ENCODE measurements at places on chromosomes 4 and X. TPM values are rescaled to one million over a fixed set of nuclear protein-coding genes. Genes with fewer than 3 reads are reported as not detected.
A peak's percentile ranks its signal among the peaks of the same experiment; 100 is the strongest.

The PASD1 gene
- not detected for total RNA-seq

DNA sequence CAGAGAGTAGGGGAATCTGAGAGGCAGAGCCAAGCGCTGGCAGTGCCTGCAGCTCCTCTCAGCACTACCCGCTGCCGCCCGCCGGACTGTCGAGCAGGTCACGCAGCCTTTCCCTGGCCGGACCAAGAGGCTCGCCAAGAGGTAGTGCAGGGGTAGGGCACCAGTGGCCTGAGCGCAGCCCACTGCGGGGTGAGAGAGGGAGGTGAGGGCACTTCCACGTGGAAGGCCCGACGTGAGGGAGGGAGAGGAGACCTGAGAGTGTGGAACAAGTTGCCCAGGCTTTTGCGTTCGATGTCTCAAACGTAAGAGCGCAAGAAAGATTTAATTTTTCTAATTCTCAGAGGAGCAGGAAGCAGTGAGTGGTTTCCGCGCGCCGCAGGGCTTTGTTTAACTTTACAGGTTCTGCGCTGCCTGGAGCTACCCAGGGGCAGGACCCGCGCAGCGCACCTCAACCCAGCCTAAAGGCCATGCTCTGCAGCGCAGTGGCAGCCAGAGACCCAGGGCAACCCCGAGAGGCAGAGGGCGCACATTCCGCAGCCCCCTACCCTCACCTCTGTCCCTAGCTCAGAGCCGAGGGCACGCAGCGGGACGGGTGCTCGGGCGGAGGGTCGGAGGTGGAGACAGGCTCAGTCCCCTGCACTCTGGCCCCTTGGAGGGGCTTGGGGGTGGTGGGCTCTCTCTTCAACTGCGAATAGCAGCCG, 14.9 kb downstream of the ARHGAP36 start:
- peaks cover 3% of the 10 kb centered on the region for H3K27me3 ChIP-seq
- DNase-seq: no peak
- no peak overlapping the region for H3K4me3 ChIP-seq
- H3K4me1 ChIP-seq: no peaks in the 10 kb centered on the region
- H3K27ac ChIP-seq: no peak overlapping the region

- peak overlapping the region; percentile 41 for H3K4me3 ChIP-seq
- no peaks in the 10 kb centered on the region for H3K36me3 ChIP-seq
- H3K27me3 ChIP-seq: no peaks in the 10 kb centered on the region
Observed at GRCh38 chr4:41214825-41215146, 444 bp upstream of the APBB2 start.

GRCh38 chr4:158688813-158689212, 16.7 kb downstream of the ETFDH start:
- H3K4me1 ChIP-seq: no peaks in the 10 kb centered on the region
- no peaks in the 10 kb centered on the region for H3K36me3 ChIP-seq
- H3K27me3 ChIP-seq: no peaks in the 10 kb centered on the region
- H3K4me3 ChIP-seq: no peak overlapping the region
- no peak for DNase-seq
- no peak overlapping the region for H3K27ac ChIP-seq

DNA sequence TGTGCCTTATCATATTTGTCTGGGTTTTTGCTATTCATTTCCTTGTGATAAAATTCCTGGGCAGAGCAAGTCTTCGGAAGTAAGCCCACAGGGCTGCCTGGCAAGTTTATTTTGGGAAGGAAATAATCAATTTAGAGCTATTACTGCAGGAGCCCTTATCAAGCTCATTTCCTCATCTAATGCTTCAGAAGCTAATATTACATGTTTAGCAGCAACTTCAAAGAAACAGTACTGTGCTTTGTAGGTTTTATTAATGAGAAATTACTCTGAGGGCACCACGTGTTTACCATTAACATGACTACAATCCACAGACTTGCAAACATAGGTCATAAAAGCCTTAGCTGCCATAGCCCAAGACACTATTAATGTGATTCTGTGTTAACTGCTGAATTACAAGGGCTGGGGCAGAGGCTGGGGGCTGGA, 540.0 kb downstream of the SPRY1 start:
- H3K27me3 ChIP-seq: no peaks in the 10 kb centered on the region
- no peak overlapping the region for H3K27ac ChIP-seq
- no peak for DNase-seq
- H3K4me3 ChIP-seq: no peak overlapping the region
- peaks cover 22% of the 10 kb centered on the region for H3K4me1 ChIP-seq
- no peaks in the 10 kb centered on the region for H3K36me3 ChIP-seq

- H3K4me3 ChIP-seq: no peak overlapping the region
- H3K36me3 ChIP-seq: peaks cover 20% of the 10 kb centered on the region
- H3K4me1 ChIP-seq: peaks cover 4% of the 10 kb centered on the region
Observed at GRCh38 chr4:99008051-99008450, 12.5 kb downstream of the METAP1 start.

The STS gene
- total RNA-seq: 13.9 TPM

DNA sequence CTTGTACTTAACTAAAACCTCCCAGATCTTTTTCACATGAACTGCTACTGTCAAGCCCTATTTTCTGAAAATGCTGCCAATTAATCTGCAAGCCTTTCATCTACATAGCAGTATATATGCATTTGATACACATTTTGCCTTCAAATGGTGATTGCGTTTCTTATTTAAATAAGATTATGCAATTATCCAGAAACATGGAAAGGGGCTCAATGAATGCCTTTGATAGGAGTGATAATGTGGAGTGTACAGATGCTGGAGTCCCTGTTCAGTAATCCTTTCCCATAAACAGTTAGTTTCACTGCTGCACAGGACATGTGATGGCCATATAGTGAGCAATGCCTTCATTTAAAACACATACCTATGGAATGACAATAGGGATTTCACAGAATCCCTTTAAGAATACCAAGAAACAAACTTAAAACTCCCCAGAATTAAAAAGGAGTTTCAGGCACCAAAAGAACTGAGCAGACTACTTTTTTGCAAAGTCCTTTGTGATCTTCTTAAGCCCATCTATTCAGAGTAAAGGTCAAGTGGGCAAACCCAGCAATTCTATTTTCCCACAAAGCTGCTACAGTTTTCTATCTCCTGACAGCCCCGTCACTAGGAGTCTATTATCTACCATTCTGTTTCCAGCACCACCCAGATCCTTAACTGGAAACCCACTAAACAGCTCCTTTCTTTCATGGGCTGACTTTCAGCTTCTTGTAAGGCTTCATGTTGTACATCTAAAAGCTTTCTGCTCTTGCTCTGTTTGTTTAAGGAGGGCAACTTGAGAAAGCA, 120.3 kb downstream of the UNC5C start:
- no peaks in the 10 kb centered on the region for H3K36me3 ChIP-seq
- no peaks in the 10 kb centered on the region for H3K4me1 ChIP-seq
- no peak overlapping the region for H3K27ac ChIP-seq
- no peak overlapping the region for H3K4me3 ChIP-seq

- H3K36me3 ChIP-seq: peaks cover 28% of the 10 kb centered on the region
- H3K27ac ChIP-seq: no peak overlapping the region
- DNase-seq: no peak
- peaks cover 33% of the 10 kb centered on the region for H3K4me1 ChIP-seq
Observed at GRCh38 chr4:24517676-24518075, 66.7 kb downstream of the DHX15 start.

The VMA21 gene
- total RNA-seq: 45.4 TPM

DNA sequence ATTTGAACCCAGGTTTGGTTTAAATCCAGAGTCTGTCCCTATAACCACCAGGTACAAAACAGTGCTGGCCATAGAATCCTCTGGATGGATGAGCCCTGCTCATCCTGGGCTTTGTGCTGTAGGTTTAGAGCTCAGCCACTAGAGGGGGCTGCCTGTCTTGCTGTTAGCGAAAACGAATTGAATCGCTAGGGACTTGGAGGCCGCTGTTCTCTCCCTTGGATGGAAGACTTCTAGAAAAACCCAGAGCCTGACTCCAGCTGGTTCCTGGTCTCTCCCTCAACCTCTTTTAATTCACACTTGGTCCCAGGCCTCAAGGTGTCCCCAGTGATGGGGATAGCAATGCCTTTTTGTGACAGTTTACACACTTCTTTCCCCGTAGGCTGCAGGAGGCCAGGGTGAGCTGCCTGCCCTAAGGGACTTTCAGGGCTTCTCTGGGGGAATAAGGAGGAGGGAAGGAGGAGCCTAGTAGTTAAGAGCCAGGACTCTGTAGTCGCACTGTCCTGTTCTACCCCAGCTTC, 8.7 kb downstream of the RIPPLY1 start:
- H3K36me3 ChIP-seq: no peaks in the 10 kb centered on the region
- H3K27me3 ChIP-seq: peaks cover 5% of the 10 kb centered on the region
- H3K27ac ChIP-seq: peak overlapping the region; percentile 82
- H3K4me1 ChIP-seq: peaks cover 50% of the 10 kb centered on the region
- DNase-seq: peak; percentile 61

DNA sequence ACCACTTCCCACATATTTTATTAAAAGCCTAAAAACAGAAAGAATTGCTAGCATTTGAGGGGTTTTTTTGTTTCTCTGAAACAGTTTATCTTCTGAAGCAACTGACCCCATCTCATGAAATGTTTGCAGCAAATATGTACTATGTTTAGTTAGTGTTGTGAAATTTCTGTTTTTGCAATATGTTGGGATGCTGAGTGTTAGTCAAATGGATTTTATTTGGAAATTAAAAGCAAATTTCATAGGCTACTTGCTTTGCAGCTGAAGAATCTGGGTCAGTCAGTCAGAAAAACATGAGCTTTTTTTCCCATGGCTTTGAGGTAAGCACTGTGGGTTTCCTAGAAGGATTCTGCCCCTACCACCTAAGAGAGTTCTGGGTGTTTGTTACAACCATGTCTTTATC, 184.9 kb upstream of the DKK2 start:
- H3K27ac ChIP-seq: no peak overlapping the region
- peaks cover 20% of the 10 kb centered on the region for H3K4me1 ChIP-seq
- no peaks in the 10 kb centered on the region for H3K36me3 ChIP-seq

DNA sequence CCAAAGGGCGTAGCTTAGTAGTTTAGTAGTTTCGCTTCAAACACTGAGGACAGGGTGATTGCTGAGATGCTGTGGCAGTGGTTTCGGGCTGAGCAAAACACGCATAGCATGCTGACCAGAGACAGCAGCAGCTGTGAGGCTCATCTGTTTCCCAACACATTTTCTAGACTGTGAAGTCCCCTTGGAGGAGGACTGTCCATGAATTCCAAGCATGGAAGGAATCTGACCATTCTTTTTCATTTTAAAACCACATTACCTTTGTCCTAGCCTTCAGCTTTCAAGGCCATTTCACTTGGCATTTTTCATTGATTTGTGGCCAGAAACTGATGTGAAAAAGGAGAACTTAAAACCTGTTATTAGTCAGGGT, 240.9 kb downstream of the PALLD start:
- no peak for DNase-seq
- no peak overlapping the region for H3K4me3 ChIP-seq
- H3K27ac ChIP-seq: no peak overlapping the region
- no peaks in the 10 kb centered on the region for H3K36me3 ChIP-seq

DNA sequence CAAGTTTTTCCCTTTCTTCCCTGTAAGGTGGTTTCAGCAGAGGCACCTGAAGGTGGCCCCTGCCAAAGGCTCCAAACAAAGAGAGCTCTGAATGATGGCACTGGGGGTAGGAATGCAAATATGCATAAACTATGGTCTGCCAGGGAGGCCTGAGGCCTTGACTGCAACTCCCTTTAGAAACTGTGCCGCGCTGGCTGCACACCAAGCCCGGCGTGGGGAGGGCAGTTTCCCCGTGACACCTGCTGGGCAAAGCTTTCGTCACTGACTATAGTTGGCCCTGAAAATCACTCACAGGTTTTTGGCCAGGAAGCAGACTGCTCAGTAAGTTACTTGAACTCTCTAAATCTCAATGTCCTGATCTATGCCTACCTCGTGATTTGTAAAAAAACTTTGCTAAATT, 97.8 kb upstream of the ATOH1 start:
- H3K27me3 ChIP-seq: no peaks in the 10 kb centered on the region
- H3K4me3 ChIP-seq: no peak overlapping the region
- DNase-seq: no peak
- H3K4me1 ChIP-seq: no peaks in the 10 kb centered on the region
- no peak overlapping the region for H3K27ac ChIP-seq

Data from HFFc6 (cell line).